ENCODE measurements at places on chromosomes 4 and X. TPM values are rescaled to one million over a fixed set of nuclear protein-coding genes. Genes with fewer than 3 reads are reported as not detected.

APLN gene
- total RNA-seq = 0.36 TPM

GRCh38 chrX:72526534-72527508, 45.8 kb downstream of the HDAC8 start:
- no peak overlapping the region for H3K27ac ChIP-seq
- DNase-seq = no peak
- H3K4me1 ChIP-seq = no peaks in the 10 kb centered on the region
- no peaks in the 10 kb centered on the region for H3K27me3 ChIP-seq
- H3K36me3 ChIP-seq = no peaks in the 10 kb centered on the region

ARR3 gene
- total RNA-seq = not detected

DNA sequence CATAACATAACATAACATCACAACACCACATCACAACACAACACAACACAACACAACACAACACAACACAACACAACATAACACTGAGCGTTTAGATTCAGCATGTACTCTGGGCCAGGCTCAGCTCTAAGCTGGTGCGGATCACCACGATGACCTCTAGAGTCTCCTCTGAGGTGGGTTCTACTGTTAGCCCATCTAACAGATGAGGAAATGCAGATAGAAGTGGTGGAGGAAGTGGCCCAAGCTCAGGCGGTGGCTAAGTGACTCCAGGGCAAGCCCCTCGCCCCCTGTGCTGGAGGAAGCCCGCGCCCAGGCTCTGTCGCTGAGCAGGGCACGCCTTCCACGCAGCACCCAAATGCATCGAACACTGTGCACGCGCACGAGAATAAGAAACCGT, 45.3 kb upstream of the CDKN2AIP start:
- peak overlapping the region; percentile 56 for H3K4me3 ChIP-seq
- DNase-seq = peak; percentile 57
- H3K4me1 ChIP-seq = peaks cover 13% of the 10 kb centered on the region
- H3K27me3 ChIP-seq = no peaks in the 10 kb centered on the region

GRCh38 chr4:80874979-80875378, 155.5 kb upstream of the BMP3 start:
- no peak for DNase-seq
- no peak overlapping the region for H3K4me3 ChIP-seq
- H3K4me1 ChIP-seq = no peaks in the 10 kb centered on the region
- H3K27ac ChIP-seq = no peak overlapping the region

DNA sequence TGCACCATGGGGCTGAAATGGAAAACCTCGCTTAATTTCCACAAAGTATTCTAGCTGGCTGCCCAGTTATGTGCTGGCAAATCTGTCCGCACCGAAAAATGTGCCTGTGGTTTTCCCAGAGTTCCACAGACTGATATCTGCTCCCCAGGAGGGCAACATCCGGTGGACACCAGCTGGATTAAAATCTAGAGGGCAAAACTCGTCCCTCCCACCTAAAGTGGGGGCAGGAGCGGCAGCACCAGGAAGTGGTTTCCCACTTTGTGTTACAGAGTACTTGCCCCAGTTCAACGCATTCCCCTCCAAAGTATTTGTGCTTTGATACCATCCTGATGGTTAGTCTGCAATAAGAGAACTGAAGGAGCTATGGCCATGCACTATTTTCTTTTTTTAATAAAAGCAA, 187.6 kb downstream of the TSPAN5 start:
- H3K27ac ChIP-seq = no peak overlapping the region
- H3K36me3 ChIP-seq = no peaks in the 10 kb centered on the region
- no peak overlapping the region for H3K4me3 ChIP-seq
- no peak for DNase-seq

GPC4 gene
- 25.3 TPM for total RNA-seq

C1QTNF7 gene
- 16.4 TPM for total RNA-seq

DNA sequence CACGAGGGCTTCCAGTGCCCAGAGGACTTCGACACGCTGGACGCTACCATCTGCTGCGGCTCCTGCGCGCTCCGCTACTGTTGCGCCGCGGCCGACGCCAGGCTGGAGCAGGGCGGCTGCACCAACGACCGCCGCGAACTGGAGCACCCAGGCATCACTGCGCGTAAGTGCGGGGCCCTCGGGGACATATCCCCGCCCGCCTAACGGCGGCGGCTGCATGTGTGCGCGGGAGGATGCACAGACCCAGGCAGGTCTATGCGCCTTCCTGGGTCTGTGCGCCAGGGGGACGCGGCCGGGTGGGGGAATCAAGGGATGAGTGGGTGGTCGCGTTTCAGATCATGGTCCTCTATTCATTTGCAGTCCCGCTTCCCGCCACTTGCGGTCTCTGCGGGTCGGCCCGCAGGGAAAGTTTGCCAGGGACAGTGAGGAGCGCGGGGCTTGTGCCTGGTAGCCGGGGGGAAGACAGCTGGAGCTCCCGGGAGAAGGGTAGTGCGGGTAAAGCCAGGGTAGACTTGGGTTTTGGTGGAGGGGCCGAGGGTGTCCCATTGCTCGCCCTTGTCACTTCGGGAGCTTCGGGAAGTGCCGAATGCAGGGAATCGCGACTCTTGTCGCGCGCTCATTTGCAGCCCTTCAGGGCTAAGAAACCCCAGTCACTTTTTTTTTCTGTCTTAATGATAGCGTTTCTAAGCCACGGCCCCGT, 1.0 kb downstream of the SHISA3 start:
- no peaks in the 10 kb centered on the region for H3K36me3 ChIP-seq
- H3K27me3 ChIP-seq = peaks cover 17% of the 10 kb centered on the region
- peak overlapping the region; percentile 49 for H3K4me3 ChIP-seq
- H3K27ac ChIP-seq = peak overlapping the region; percentile 50

DNA sequence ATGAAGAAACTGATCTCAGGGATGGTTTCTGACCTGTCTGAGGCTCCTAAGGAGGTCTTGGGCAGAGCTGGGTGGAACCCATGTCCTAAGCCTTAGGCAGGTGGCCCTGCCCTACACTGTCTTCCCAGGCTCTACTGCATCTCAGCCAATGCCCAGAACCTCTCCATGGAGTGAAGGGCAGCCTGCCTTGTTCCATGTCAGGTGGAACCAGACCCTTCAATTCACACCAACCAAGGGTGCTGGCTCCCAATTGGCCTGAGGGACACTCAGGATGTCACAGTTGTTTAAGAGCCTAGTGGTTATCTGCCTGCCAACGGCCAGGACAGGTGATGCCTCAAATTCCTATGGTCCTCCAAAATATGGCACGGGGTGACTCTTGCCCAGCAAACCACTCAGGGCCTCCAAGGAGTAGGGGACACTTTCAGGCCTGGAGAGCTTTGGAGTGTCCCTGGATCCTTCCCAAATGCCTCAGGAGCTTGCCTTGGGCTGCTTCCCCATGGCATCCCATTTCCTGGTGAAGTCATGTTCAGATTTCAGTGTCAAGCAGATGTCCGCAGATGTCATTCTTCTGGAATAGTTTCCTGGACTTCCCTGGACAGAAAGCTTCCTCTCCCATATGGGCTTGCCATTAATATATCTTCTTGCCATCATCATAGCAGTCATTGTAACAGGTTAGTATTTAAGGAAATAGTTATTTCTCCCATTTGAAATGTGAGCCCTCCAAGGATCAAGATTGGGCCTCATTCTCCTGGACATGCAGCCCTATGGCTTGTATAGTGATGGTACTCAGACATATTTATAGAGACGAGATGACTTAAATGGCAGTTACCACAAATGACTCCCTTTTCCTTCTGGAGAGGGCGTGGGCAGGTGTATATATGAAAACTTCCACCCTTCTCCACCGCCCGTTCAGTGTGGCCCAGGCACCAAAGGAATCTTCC, 67.1 kb downstream of the MED28 start:
- H3K27me3 ChIP-seq = no peaks in the 10 kb centered on the region
- H3K36me3 ChIP-seq = no peaks in the 10 kb centered on the region
- no peak overlapping the region for H3K4me3 ChIP-seq
- H3K27ac ChIP-seq = no peak overlapping the region
- H3K4me1 ChIP-seq = no peaks in the 10 kb centered on the region

DNA sequence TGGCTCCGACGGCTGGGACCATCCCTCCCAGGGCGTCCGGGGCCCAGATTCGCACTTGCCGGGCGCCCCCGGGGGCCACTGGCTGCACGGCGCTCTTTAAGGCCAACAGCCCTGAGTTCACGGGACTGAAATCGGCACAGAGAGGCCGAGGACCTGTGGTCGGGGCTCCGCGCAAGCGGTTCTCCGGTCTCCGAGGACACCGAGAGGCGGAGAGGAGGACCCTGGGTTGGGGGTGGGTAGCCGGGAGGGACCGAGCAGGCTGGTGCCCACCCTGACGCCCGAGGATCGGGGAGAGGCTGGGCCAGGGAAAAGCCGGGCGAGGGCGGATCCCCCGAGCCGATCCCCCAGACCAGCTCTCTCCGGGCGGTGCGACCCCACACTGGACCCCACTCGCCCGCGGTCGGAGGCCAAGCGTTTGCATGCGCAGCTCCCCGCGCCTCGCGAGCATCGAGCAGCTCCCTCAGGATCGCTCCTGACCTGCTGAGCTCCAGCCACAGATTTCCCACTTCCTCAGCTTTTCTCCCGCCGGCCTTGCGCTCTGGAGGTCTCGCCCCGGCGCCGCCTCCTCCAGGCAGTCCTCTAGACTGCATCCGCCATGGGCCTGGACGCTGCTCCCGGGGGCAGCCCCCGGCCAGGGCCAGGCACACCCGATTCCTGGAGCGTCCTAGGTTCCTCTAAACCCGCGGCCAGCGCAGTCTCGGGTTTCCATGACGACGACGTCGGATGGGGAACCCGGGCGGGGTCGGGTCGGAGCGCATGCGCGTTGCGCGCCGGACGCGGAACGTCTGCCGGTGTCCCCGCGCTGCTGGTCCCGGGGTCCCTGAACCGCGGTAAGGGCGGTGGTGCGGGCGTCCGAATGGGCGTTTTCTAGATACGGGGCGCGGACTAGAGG, 17.6 kb upstream of the NAT8L start:
- peaks cover 51% of the 10 kb centered on the region for H3K27me3 ChIP-seq
- H3K4me3 ChIP-seq = peak overlapping the region; percentile 35
- DNase-seq = peak; percentile 82
- H3K36me3 ChIP-seq = no peaks in the 10 kb centered on the region
- peaks cover 28% of the 10 kb centered on the region for H3K4me1 ChIP-seq

FGA gene
- total RNA-seq = not detected

DNA sequence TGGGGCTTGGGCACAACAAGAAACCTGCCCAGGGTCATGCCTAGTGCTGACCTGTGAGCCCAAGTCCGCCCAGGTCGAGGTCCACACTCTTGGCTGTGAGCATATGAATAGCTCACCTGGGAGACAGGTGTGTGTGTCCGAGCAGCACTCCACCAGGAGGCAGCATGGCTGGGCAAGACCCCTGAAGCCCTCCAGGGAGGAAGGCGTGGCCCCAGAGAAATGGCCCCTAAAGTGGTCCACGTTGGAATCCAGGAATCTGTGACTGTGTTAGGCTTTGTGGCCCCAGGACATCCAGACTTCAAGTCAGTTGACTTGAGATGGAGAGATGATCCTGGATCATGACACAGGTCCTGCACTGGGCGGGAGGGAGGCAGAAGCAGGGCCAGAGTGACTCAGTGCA, 138.8 kb downstream of the CPZ start:
- no peaks in the 10 kb centered on the region for H3K36me3 ChIP-seq
- H3K4me3 ChIP-seq = no peak overlapping the region
- no peaks in the 10 kb centered on the region for H3K27me3 ChIP-seq
- H3K4me1 ChIP-seq = no peaks in the 10 kb centered on the region

GRCh38 chr4:123990310-123990870, 593.8 kb downstream of the SPRY1 start:
- H3K27me3 ChIP-seq = no peaks in the 10 kb centered on the region
- no peaks in the 10 kb centered on the region for H3K36me3 ChIP-seq
- H3K4me3 ChIP-seq = no peak overlapping the region
- no peak for DNase-seq

DNA sequence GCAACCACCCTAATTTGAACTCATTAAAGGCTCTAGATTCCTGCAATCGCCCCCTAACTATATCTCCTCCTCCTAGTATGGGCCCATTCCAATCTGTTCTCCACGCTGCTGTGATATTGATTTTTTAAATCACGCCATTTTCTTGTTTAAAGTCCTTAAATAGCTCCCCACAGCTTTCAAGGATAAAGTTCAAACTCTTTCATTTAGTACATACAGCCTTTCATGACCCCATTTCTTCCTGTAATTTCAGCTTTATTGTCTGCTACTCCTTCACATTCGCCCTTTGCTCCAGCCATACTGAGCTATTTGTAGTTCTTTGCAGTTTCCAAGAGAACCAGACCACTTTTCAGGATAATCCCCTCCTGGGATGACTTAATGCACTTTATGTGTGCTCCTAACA, 118.5 kb downstream of the GC start:
- H3K4me1 ChIP-seq = no peaks in the 10 kb centered on the region
- H3K4me3 ChIP-seq = no peak overlapping the region
- DNase-seq = no peak
- no peaks in the 10 kb centered on the region for H3K36me3 ChIP-seq
- H3K27ac ChIP-seq = no peak overlapping the region

- H3K36me3 ChIP-seq = no peaks in the 10 kb centered on the region
- DNase-seq = no peak
- H3K4me1 ChIP-seq = no peaks in the 10 kb centered on the region
- no peaks in the 10 kb centered on the region for H3K27me3 ChIP-seq
- no peak overlapping the region for H3K4me3 ChIP-seq
Observed at GRCh38 chr4:165222651-165222994, 15.3 kb downstream of the KLHL2 start.

DNA sequence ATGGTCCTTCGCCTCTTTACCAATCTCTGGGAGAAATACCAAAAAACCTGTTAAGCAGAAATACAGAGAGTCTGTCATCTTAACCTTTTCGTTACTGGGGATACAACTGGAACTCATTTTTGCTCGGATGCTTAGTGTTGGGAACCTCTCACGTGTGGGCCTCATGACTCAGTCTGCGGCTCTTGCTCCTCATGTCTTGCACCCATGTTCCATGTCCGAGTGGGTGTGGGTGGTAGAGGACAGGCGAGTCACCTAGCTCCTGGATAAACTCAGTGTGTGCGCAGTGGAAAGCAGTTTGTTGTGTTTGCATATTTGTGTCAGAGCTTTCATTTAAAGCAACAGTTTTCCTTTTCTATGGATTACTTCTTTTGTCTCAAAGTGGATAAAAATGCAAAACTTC, 70.6 kb downstream of the TNIP2 start:
- H3K4me3 ChIP-seq = no peak overlapping the region
- H3K36me3 ChIP-seq = peaks cover 15% of the 10 kb centered on the region
- H3K27me3 ChIP-seq = no peaks in the 10 kb centered on the region
- H3K27ac ChIP-seq = no peak overlapping the region
- no peak for DNase-seq
- peaks cover 8% of the 10 kb centered on the region for H3K4me1 ChIP-seq

USP17L28 gene
- total RNA-seq = not detected

RENBP gene
- total RNA-seq = 10.8 TPM

ATP8A1 gene
- 16.6 TPM for total RNA-seq

DNA sequence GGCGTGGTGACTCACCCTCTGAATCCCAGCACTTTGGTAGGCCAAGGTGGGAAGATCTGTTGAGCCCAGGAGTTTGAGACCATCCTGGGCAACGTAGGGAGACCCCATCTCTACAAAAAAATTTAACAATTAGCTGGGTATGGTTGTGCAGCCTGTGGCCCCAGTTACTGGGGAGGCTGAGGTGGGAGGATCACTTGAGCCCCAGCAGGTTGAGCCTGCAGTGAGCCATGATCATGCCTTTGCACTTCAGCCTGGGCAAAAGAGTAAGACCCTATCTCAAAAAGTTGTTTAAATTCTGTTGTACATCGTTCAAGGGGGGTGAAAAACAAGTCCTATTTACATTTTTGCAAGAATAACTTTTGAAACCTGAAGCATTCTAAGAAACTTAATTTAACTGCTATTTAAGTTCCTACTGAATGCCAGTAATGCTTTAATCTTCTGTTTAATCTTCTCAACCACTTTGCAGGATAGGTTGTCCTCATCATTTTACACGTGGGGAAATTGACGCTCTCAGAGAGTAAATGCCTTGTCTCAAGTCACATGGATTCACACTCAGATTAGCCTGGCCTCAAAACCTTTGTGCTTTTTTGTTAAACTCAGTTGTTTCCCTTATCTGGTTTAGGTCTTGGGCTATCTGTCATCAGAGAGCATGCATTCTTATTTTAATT, 7.0 kb downstream of the STAG2 start:
- no peaks in the 10 kb centered on the region for H3K36me3 ChIP-seq
- H3K4me1 ChIP-seq = peaks cover 38% of the 10 kb centered on the region
- no peak for DNase-seq
